ENCODE measurements at places on chromosomes 11 and 22. TPM values are rescaled to one million over a fixed set of nuclear protein-coding genes. Genes with fewer than 3 reads are reported as not detected.

DNA sequence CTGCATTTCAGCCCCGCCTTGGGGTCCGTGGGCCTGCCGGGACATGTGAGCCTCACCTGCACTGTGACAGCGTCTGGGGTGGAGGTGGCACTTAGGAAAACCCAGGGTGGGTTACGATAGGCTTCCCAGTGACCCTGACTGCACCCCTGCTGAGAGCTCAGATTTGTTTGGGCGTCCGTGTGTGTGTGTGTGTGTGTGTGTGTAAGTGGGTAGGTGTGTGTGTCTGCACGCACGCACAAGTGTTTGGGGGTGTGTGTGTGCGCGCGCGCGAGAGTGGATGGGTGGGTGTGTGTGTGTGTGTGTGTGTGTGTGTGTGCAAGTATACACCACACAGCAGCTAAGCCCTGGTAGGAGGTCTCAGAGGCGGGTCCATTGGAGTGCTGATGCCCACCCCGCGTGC is 12.1 kb upstream of the ARHGAP8 start:
- DNase-seq: no peak

GRCh38 chr11:11481371-11481770 is 128.3 kb upstream of the CSNK2A3 start:
- no peak for DNase-seq

APOA5 gene
- not detected for polyA plus RNA-seq

MAJIN gene
- polyA plus RNA-seq: 0.57 TPM

DNA sequence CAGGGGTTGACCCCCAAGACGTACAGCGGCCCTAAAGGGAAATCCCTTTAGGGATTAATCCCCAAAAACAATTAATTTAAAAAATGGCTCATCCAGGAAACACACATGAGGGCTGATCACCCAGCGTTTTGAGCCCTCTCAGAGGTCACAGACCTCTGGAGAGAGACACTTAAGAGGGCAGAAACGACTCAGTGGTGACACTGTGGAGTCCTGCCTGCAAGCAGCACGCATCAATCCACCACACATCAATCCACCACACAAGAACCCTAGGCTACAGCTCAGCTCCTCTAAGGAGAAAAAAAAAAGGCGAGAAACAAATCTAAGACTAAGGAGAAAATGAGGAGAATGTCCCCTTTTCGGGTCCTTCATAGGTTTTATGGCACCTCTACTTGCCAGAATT is 12.5 kb upstream of the SELENOH start:
- no peak for DNase-seq

- DNase-seq: no peak
Measured at GRCh38 chr22:45192701-45193187, 29.0 kb downstream of the NUP50 start.

DNA sequence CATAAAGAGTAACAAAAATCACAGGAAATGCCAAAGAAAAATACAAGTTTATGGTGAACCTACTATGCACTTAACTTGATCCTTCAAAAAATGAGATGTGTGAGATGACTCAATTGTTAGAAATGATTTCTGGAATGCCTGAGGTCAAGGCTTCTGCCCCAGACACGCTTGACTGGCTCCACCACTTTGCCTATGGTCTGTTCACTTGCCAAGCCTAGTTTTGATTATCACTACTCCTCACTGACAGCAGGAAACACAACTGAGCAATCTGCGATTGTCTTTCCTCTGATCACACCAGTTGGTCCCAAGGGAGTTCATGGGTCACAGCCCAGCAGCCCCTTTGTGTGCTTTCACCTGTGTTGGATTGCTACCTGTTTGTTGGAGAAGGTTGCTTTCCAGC is 20.6 kb upstream of the PRDM10 start:
- no peak for DNase-seq

- peak; percentile 52 for DNase-seq
Measured at GRCh38 chr11:88414385-88414861, 76.9 kb upstream of the CTSC start.

GRCh38 chr11:9884601-9885000 is 220.7 kb downstream of the SWAP70 start:
- no peak for DNase-seq

CBLIF gene
- polyA plus RNA-seq: not detected

DNA sequence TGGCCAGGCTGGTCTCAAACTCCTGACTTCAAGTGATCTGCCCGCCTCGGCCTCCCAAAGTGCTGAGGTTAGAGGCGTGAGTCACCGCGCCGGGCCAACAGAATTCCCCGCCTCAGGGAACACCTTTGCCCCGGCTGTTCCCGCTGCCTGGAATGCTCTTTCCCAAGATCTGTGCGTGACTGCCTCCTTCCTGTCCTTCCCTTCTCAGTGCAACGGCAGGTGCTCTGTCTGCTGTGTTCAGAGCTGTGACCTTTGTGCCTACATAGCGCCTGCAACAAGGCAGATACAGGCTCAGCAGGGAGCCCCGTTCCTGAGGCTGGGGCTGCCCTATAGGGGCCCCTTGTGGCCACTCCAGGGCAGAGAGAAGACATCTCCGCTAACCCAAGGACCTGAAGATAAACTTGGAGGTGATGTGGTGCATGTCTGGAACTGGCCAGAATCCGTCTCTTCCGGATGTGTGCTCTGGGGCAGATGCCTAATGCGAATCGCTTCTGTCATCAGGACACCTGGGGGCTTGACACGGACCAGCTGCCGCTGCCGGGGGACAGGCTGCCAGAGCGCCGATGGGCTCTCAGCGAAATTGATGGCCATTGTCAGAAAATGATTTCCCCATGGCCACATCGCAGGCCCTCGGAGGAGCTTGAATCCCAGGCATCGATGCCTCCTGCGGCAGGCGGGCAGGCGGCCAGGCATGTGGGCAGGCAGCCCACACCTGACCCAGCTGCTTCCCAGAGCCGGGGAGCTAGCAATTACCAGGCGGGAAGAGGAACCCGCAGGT is 43.5 kb upstream of the TCF20 start:
- DNase-seq: no peak

SCN4B gene
- 1.7 TPM for polyA plus RNA-seq

DNA sequence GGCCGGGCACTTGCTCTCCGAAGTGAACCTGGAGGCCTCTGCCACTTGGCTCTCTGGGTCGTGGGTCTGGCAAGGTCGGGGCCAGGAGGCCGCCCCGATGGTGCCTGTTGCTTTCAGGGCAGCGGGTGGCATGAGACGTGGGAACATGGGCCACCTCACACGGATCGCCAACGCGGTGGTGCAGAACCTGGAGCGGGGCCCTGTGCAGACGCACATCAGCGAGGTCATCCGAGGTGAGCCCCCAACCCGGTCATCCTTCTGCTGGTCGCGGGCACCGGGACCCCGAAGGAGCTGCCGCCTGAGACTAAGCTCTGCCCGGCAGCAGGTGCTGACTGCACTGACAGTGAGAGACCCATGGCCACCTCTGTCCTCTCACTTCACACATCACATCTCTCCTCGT is 40.0 kb downstream of the SBF1 start:
- no peak for DNase-seq

DNA sequence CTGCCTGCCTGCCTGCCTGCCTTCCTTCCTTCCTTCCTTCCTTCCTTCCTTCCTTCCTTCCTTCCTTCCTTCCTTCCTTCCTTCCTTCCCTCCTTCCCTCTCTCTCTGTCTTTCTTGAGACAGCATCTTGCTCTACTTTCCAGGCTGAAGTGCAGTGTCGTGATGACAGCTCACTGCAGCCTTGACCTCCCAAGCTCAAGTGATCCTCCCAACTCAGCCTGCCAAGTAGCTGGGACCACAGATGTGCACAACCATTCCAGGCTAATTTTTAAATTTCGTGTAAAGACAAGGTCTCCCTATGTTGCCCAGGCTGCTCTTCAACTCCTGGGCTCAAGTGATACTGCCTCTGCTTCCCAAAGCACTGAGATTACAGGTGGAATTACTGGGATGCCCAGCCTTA is 328.2 kb upstream of the SORL1-AS1 start:
- DNase-seq: no peak

DNA sequence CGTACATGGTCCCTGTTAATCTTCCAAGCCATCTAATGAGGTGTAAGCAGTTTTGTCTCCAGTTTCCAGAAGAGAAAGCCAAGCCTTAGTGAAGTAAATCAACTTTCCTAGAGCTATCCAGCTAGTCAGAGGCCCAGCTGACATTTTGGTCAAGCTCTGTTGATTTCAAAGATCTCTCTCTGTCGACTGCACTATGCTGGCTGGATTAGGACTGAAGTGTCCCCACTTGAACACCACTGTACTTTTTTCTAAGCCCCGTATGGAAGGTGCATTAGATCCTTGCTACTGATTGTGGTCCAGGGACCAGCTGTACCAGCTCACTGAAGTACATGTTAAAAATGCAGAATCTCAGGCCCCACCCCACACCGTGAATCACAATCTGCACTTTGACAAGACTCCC is 176.5 kb upstream of the NAV2 start:
- no peak for DNase-seq

GRCh38 chr11:75301601-75302345 is 49.7 kb downstream of the ARRB1 start:
- no peak for DNase-seq

DNA sequence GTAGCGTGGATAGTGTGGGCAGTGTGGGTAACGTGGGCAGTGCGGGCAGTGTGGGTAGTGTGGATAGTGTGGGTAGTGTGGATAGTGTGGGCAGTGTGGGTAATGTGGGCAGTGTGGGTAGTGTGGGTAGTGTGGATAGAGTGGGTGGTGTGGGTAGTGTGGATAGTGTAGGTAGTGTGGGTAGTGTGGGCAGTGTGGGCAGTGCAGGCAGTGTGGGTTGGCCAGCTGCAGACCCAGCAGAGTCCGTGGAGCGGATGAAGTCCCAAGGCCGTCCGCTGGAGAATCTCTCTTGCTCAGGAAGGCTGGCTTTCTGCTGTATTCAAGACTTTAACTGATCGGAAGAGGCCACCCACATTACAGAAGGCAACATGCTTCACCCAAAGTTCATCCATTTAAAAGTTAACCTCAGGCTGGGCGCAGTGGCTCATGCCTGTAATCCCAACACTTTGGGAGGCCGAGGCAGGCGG is 26.1 kb upstream of the KRTAP5-6 start:
- DNase-seq: no peak

CALCA gene
- 11.1 TPM for polyA plus RNA-seq
